Occipital lobe (tissue), 3 donors: ENCODE measurements at places on chromosomes 5 and 9.

GRCh38 chr5:168076561-168076991 is 214.9 kb upstream of the WWC1 start:
- DNase-seq, result no peak

GRCh38 chr5:157045601-157046000 is 13.3 kb downstream of the HAVCR1 start:
- no peak for DNase-seq

DNA sequence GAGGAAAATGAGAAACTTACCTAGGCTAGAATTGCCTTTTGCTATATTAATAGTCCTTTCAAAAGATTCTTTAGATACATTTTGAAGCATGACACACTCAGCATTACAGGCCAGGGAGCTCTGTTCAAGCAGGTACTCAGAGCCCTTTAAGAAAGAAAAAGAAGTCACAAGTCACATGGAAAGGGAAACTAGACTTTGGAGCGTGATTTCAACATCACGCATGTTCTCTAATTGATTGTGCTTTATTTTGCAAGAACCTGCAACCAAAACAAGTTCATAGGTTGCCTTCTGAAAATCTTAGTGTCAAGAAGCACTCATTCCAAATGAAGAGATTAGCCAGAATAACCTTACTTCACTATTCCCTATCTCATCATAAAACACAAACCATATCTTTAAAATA is 103.8 kb downstream of the MPDZ start:
- DNase-seq, result no peak

- no peak for DNase-seq
Measured at GRCh38 chr9:80899208-80899607, 790.1 kb downstream of the TLE1 start.

GRCh38 chr5:98796197-98796972 is 22.9 kb downstream of the RGMB start:
- no peak for DNase-seq

- no peak for DNase-seq
Measured at GRCh38 chr5:72815580-72816283, 729 bp upstream of the TNPO1 start.

- no peak for DNase-seq
Measured at GRCh38 chr9:135294836-135295235, 184.7 kb upstream of the PPP1R26 start.

DNA sequence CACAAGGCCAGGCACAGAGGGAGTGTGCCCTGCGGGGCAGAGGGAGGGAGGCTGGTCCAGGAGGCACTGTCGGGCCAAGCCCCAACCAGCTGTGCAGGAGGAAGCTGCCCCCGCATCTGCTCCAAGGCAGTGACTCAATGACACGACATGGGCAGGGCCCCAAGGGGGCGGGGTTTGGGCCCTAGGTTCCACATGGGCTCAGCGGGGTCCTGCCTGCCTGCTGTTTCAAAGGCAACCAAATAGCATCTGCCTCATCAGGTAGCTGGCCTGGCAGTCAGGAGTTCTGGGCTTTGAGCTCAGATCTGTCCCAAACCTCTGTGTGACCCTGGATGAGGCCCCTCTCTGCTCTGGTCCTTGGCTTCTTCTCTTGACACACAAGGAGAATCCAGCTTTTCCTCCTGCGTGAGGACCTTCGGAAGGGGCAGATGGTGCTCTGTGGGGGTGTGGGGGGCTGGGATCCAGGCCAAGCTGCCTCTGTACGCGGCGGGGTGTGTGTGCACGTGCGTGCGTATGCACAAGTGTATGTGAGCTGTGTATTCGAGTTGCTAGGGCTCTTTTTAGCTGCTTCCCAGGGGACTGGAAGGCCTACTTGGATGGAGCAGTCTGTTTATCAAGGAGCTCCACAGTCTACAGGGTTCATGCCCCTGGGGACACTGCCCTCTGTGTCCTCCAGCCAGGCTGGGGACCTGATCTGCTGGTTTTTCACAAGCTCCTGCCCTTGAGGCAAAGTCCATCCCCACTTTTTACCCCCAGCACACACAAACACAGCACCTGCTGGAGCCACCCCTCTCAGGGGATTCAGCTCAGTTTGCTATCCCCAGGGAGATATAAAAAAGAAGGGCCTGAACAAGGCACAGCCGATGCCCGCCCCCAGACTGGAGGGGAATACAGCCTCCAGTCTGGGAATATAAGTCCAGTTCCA is 138.9 kb downstream of the RGS3 start:
- no peak for DNase-seq

DNA sequence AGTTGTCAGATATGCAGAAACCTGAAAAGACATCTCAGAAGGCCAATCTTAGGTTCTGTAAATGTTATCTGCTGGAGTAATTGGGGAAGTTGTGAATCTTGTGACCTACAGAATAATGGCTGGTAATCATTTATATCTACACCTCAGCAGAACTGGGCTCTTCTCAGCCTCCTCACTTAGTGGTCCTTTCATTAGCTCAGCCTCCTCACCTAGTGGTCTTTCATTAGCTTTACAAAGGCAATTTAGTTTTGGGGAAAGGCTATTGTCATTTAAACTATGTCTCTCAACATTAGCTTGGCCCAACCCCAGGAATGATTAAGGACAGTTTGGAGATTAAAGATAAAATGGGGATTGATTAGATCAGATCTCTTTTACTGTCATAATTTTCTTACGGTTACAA is 284.2 kb upstream of the SGCD start:
- DNase-seq, result no peak

DNA sequence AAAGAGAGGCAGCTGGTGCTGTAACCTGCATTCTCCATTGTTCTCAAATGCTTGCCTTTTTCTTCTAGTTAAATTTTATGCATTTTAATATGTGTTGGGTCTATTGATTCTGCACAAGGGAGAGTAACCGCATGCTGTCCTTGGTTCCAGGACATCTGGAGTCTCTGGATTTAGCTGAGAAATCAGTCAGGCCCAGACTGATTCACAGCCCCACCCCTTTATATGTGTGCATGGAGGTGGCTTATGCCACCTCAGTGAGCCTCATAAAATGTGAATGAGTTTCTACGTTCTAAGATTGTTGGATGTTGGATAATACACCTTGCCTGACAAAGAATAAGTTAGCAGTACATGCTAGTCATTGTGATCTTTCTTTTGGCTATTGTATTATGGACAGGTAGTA is 110.1 kb upstream of the PANK3 start:
- no peak for DNase-seq

- DNase-seq, result no peak
Measured at GRCh38 chr9:133355881-133356357, 368 bp downstream of the SURF1 start.

- no peak for DNase-seq
Measured at GRCh38 chr9:107942856-107943255, 453.3 kb upstream of the KLF4 start.

DNA sequence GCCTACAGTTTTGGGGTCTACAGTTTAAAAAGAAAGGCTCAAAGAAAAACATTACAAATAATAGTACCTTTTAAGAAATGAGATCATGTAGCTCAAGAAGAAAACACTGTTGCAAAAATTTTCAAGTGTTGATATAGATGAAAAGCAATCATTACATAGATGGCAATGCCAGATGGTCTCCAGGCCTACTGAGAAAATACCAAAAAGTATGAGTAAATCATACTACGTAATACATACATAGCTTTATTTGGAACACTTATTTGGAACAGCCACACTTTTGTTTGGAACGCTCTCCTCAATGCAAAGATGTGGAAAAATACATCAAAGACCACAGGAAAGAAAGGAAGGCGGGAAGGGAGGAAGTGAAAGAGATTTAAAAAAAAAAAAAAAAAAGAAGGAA is 44.1 kb downstream of the MARCHF11 start:
- no peak for DNase-seq

DNA sequence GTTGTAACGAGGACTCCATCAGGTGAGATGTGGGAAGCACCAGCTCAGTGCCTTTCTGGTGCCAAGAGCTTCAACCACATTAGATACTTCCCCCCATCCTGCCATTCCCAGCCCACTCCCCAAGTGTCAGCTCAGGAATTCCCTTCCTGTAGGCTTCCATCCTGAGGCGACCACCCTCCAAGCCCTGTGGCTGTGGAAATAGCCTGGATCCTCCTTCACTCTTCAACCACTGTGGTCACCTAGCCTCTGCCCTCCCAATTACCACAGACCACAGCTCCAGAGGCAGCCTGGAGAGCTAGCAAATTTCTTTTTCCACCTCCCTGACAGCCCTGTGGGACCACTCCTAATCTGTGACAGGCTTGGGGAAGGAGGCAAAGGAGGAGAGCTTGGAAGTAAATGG is 219.8 kb upstream of the MAP3K1 start:
- no peak for DNase-seq

DNA sequence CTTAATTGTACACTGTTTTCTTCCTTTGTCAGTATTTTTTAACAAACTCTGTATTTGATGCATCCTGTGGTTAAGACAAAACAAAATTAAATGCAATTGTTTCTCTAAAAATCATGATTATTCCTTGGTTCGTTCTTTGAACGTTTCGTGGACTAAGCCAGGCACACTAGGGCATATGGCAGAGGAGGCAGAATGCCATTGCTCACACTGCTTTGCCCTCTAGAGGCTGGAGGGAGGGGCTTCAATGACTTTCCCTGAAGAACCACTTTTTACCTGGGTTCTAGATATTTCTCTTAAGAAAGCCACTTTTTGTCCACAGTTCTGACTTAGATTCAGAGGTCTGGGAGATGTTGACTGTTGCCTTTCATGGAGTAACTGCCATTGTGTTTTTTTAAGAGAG is 236.2 kb upstream of the ADAMTSL1 start:
- no peak for DNase-seq

- no peak for DNase-seq
Measured at GRCh38 chr5:160174780-160175437, 54.4 kb upstream of the FABP6 start.

DNA sequence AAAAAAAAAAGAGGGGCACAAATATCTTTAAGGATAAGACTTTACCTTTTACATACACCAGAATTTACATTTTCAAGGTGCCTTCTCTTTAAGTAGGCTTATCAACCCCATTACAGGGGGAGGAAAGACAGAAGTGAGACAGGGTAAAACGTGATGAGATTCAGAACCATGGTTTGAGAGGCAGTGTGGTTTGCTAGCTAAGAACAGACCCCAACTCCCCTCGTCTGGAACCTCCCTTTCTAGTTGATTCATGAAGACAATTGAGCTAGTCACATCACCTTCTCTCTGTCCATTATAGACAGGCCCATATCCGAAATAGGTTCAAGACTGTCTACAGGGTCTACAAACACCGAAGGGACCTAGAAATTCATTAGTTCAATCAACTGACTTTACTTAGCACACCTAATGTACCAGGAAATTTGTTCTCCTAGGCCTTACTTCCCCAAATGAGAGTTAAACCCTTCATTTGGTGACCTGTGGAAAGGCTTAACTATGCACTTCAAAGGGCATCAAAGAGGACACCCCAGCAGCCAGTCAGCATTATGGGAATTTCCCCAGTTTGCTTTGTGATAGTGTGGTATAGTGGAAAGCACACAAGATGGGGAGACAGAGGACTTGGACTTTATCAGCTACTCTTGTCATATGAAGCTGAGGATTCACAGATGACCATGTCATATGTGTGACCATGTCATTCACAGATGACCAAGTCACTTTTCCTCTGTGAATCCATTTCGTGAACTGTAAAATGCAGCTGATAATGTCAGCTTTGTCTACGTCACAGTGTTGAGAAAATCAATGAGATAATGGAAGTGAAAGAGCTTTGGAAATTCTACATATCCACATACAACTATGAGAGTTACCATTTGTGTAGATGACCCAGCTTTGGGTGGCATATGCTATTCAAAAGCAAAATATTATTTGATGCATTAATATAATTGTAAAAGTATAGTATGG is 40.2 kb upstream of the CYFIP2 start:
- DNase-seq, result no peak

DNA sequence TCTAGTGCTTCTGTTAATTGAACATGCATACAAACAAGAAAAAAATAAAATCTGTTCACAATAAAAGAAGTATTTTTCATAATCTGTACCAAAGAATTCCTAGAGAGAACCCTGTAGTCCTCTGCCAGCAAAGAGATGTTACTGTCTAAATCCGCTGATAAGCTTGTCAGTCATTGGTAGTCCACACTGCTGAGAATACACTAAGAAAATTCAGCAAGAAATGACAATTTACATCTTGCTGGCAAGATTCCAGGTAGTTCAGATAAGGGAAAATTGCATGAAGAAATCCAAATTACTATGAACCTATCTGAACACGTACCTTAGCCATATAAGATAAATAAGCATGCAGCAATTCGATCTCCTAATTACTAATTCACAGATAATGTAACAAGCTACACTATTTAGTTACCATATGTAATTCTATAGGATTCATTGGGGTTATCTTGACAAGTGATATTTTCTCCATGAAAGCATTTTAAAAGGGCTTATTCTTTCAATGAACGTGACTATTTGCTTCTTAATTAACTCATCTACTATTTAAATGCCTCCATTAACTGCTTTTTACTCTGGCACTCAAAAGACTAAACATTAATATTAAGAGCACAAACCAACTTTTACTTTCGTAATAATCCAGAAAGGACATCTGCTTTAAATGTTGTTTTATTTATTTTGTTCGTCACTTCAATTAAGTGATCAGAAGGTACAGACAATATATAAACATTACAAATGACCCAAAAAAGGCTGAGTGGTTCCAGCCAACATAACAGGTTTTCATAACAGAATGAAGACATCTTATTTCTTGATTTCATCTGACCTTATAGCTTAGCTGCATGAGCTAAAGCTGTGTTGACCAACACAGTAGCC is 9.7 kb downstream of the MPDZ start:
- no peak for DNase-seq

GRCh38 chr5:95778713-95779436 is 43.7 kb downstream of the GLRX start:
- DNase-seq, result no peak

DNA sequence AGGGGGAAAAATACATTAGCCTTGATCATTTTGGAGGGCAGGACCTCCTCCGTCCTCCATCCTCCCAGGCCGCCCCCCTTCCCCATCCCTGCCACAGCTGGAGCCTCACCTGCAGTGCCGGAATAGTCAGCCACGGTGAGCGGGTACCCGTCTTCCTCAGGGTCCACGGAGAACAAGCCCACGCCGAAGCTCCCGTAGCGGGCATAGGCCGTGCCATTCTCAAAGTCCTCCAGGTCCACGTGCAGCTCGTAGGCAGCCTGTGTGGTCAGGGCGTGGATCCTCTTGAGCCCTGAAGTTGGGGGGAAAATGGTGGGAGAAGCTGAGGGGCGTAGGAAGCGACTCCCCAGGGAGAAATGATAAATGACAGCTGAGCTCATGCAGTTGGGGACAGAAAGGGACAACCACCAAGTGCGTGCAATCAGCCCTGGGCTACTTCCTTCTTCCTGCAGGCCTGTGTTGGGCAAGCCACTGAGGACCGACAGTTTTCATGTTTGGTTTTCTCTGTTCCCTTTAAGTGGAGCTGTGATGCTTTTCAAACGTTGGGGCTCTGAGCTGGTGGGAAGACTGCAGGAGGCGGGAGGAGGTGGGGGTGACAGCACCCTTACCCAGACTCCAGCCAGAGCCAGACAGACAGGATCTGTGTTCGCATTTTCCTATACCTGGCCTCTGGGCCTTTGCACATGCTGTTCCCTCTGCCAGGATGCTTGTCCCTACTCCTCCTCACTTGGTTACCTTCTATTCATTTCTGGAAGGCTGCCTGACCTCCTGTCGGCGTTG is 8.7 kb upstream of the QRFP start:
- DNase-seq, result no peak
